ENCODE measurements at places on chromosomes 7 and 10.

GRCh38 chr10:69673521-69673920 is 43.5 kb downstream of the FAM241B start:
- no peak for DNase-seq

GRCh38 chr10:34908481-34908880 is 93.4 kb upstream of the PARD3 start:
- no peak for DNase-seq

DNA sequence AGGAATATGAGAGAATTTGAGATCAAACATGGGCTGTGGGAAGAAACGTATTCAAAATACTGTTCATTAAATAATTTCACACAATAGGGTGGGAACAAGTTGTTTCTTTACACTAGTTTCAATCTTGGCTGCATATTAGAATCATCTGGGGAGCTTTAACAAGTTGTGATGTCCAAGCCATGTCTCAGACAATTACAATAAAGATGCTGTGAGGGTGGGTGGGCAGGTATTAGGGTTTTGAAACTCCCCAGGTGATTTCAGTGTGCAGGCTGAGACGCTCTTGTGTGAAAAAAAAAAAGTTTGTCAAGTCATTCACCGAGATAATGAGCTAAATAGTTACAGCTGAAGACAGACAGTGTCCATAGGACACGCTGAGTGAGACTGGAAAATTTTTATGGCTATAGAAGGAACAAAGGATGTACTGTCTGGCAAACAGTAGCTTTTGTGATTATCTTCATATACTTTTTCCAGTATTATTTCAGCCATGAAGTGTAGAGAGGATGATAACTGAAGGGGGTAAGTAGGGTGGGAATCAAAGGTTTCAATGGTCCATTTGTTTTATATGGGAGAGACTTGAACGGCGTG is 12.6 kb upstream of the LAMB4 start:
- no peak for DNase-seq

DNA sequence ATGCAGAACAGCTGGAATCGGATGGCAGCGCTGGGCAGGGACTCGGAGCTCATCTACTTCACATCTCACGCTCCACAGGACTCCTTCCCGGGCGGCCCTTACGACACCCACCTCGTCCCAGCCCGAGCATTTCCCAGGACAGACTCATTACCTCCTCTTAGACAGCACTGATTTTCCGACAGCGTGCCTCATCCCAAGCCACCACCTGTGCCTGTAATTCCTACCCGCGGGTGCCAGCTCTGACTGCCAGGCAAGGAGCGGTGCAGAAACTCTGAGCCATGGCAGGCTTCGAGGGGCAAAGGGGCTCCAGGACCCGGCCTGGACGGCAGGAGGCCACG is 25.6 kb downstream of the GPER1 start:
- no peak for DNase-seq

- no peak for DNase-seq
These were observed 159.5 kb upstream of the ZNF32 start for GRCh38 chr10:43808136-43808535.

DNA sequence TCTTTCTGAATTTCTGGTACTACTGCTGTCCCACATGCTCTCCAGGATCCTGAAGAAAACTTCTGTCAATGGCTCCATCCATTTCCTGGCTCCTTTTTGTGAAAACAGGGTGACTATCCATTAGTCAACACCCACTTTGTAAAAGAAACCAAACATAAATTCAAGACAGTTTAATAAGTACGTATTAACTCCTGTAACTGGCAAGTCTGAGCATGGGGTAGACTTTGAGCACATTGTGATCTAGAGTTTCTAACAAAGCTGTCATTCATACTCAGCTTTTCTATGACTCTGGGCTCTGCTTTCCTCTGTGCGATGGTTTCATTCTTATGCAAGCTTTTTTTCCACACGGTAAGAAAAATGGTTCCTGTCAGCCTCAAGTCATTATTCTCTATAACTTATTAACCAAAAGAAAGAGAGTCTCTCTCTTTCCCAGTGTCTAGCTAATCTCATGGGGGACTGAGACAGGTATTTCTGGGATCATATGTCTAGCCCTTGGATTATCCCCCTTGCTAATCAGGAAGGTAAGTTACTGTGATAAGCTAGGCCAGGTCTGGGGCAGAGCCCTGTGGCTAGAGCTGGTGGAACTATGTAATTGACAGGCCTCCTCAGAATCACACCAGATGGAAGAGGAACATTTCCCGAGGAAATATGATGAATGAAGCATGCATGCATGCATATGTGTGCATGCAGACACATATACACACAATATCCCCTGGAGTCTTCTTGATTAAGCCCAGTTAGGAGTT is 98.5 kb downstream of the GNAI1 start:
- no peak for DNase-seq

GRCh38 chr7:143394777-143395176 is 13.6 kb downstream of the ZYX start:
- no peak for DNase-seq

DNA sequence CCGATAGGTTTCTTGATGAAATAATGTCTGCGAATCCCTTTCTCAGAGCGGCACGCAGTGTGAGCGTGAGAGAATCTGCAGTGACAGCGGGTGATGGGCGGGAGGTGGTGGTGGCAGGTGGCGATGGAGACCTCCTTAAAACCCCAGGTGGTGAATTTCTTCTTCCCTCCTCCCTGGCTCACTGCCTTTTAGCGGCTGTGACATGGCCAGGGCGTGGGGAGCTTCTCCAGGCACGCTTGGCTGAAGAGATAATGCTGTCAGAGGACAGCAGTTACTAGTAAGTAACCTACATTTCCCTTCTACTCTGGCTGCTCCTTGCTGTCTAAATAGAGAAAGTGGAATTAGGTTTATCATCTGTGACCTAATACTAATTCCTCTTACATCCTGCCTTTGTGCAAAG is 141.4 kb upstream of the INSYN2A start:
- DNase-seq: no peak

DNA sequence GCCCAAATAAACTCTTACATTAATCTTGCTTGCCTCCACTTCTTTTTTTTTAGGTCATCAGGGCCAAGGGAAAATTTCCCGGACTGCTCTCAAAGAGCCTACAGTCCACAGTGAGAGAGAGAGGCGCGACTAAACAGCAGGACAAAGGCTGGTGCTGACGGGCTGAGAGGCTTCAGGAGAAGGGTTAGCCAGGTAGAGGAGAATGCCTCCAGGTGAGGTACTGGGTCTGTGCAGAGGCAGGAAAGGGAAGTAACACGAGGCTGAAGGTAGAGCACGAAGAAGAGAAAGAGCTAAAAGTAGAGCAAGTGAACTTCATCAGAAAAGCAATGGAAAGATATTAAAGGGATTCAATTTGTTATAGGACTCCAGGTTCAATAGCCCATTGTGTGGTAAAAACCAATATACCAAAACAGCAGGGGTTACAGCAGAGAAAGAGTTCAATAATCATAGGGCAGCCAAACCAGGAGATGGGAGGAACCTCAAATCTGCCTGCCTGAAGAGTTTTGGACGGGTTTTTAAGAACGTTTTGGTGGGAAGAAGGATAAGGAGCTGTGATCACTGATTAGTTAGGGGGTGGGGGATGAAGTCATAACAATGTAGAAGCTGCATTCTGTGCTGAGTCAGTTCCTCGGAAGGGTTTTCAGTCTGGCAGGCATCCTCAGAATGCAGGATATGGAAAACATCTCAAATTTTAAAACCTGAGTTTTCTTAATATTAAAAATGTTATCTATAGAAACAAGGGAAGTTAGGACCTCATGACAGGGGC is 171.5 kb downstream of the AKR1D1 start:
- DNase-seq: no peak

GRCh38 chr10:104690959-104691358 is 49.9 kb downstream of the SORCS3 start:
- no peak for DNase-seq

DNA sequence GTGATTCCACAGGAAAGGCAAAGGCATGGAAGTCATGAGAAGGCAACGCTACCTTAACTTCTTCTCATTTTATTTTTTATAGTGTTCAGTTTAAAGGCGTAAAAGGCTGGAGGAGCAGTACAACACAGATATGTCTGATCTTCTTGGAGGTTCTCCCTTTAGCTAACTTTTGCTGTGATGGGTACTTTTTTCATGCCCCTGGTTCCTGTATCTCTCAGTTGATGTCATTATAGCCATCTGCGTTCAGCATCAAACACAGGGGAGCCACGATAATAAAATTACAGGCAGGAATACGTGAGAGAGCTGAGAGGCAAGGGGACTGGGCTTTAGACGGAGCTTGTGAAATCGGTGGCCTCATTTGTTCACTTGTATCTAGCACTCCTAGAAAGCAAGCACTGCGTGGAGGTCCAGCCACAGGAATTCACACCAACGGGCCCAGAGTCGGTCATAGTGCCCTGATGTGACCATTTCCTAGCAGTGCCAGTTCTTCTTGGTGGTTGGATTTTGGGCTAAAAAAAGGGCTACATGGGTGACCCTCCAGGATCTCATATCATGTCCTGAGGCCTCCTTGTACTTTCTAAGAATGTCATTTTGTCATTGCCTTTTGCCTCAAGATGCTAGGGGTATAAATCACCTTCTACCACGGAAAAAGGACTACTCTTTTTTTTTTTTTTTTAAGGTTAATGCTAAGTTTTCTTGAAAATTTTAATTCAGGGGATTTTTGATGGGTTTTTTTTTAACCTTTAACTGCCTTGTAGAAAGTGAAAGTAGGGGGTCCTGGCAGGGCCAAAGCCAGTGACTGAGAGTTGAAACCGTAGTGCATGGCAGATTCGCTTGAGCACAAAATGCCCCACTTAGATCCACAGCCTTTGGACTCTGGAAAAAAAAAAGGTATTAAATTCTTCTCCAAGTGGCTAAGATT is 191.5 kb downstream of the CELF2 start:
- no peak for DNase-seq

DNA sequence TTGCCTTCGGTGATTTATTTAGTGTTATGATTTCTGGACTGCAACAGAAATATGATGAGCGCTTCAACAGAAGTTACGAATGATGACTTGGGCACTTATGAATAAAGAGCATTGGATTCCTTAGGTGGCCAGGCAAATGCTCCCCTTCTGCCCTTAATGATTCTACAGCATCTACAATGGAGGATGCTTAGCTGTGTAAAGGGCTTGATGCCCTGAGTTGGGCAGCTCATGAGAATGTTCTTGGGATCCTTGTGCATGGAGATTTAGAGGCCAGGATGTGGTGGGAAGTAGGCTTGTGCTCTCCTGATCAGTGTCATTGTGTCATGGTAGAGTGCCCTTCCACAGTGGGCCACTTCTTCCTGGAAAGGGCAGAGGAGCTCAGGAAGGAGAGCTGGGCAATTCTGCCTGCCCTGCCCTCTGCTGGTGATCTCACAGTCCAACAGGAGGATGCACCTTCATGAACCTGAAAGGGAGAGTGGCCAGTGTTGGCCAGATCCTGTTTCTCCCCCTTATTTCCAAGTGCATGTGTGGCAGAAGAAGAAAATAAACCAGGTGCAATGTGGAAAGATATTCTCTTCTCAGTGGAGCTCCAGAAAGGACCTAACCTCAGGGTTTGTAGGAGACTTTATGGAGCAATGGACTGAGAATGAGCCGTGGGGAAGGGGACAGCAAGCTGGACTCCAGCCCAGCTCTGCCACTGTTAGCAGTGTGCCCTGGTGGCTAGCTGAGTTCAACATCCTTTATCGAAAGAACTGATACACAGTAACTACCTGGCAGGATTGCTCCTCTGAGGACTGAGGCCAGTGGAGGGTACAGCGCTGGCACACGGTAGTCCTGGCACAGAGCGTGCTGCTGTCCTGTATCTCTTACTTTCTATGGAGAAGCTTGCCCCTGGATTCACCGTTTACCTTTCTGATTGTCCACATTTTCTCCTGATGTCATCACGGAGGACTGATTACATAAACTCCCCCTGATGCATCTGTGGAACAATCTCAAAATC is 182.9 kb downstream of the BMPER start:
- DNase-seq: peak; percentile 66

DNA sequence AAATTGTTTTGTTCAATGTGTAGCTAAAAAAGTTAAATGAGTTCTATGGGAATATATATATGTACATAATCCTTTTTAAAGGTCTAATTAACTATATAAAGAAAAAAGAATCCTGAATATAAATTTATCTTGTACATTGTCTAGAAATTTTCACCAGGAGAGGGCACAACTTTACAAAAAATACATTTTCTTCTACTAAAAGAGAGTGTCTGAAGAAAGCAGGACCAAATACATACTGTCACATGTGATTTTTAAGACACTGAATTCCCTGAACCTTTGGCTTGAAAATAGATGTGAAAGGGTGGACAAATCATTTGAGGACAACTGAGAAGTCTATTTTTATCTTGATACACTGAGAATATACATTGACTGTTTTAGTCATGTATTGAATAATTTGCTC is 204.3 kb downstream of the DGKB start:
- no peak for DNase-seq

- DNase-seq: no peak
These were observed 105.1 kb downstream of the AASS start for GRCh38 chr7:122038904-122039303.

DNA sequence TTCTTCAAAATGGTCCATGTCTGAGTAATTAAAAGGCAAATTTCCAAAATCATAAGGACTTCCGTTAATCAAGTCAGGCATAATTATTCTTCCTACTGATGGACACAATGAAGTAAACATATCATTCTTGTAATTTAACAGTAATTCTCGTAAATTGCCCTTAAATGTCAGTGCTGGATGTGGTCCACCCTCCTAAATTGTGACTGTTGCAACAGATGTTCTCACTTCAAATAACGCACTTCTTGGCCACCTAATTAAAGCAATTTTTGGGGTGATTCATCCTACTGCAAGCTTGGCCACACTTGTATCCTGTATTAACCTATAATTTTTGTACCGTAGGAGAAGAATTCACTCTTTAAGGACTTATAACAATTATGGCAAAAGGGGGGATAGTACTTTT is 1.9 kb downstream of the COL1A2 start:
- no peak for DNase-seq

DNA sequence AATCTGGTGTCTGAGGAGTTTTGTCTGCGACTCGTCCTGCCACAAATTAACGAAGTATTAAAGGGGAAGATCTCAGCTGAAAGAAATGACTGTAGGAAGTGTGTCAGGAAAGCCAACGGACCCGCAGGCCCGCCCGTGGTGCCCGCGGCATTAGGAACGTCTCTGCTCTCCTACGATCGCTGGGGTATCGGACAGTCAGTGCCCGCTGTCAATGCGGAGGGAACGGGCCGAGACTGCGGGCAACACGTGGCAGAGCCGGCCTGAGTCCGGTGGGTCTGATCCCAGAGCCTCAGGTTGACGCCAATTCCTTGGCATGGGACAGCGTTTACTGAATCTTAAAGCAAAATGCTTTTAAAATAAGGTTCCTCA is 128.7 kb downstream of the KBTBD2 start:
- no peak for DNase-seq

DNA sequence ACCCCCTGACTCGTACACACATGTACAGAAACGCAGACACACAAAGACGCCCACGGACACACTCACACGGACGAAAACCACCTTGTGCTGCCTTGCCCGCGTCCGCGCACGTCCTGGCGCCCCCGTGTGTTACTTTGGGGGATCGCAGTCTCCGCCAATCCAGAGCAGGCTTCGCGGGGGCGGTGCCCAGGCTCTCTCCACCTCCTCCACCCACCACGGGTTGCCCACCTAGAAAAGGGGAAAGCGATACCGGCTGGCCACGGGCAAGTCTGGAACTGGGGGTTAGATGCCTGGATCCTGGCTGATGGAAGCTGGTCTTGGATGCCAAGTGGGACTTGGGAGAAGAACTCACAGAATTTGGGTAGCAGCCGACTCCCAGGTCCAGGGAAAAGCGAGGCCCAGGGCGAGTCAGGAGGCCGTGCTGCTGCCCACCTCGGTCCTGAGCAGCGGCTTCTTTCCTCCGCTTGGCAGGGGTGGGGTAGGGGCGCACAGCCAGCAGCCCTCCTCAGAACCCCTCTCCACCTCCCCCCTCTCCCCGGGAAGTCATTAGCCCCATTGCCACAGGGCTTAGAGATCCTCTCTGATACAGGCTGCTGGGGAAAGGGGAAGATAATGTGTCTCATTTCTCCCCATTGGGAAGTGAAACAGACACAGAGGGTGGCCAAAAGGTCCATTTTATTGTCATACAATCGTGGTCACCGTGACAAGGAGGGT is 4.6 kb upstream of the VGF start:
- peak; percentile 70 for DNase-seq

All from HEK293T (cell line).